ENCODE measurements at places on chromosomes 13 and 19.

GRCh38 chr19:12797141-12797587 is 4.4 kb downstream of the PRDX2 start:
- DNase-seq, result no peak

- DNase-seq, result no peak
Observed at GRCh38 chr13:114157869-114158495, 21.1 kb upstream of the CFAP97D2 start.

DNA sequence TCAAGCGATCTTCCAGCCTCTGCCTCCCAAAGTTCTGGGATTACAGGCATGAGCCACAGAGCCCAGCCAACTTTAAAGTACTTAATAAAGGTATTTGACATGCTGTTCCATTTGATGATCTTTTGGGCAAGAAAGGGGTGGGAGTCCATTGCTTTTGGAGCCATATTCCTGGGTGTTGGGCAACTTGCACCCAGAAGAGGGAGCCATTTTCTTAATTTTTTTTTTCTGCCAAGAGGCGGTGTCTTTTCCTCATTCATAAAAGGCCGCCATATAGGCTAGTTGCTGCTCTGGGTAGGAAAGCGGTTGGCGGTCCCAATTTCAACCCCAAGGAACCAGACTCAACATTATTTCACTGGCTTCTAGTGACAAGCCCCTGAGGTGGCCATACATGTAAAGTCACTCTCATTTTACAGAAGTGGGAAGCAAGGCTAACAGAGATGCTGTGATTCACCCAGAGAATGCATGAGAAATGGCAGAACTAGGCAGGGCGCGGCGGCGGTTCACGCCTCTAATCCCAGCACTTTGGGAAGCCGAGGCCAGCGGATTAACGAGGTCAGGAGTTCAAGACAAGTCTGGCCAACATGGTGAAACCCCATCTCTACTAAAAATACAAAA is 139.6 kb downstream of the CACNA1A start:
- DNase-seq, result peak; percentile 14

- no peak for DNase-seq
Observed at GRCh38 chr13:40408602-40409001, 257.8 kb downstream of the FOXO1 start.

DNA sequence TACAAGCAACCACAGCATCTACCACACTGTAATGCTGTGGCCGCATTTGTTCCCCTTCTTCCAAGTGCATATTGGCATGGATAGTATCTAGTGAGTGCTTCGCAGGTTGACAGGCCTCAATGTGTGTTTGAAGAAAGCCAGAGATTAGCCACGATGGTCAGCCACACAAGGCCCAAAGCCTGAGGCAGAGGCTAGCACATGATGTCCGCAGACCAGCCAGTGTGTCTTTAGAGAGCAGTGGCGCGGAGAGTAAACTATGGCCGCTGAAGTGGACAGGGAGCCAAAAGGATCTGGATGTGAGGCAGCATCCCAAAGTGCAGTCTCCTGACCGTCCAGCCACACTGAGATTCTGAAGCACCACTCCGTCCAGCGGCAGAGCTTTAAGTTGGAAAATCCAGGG is 36.0 kb downstream of the BRD4 start:
- DNase-seq, result no peak

- peak; percentile 64 for DNase-seq
Observed at GRCh38 chr19:342801-343421, 1.7 kb downstream of the MIER2 start.

DNA sequence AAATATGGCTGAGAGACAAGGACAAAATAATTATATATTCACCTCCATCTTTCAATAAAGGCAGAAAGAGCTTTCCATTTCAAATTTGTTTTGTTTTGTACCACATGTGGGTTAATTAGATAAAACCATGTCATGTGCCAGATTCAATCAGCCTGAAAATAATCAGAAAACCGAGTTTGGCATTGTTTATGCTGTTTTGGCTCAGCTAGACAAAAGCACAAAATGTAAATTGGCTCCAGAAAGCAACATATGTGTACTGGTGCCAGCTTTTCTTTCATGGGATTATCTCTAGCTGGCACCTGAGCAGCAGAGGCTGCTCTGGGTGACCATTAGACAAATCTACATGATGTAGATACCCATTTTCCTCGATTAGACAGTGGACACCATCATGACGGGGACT is 9.2 kb upstream of the DNAJC15 start:
- DNase-seq, result no peak

DNA sequence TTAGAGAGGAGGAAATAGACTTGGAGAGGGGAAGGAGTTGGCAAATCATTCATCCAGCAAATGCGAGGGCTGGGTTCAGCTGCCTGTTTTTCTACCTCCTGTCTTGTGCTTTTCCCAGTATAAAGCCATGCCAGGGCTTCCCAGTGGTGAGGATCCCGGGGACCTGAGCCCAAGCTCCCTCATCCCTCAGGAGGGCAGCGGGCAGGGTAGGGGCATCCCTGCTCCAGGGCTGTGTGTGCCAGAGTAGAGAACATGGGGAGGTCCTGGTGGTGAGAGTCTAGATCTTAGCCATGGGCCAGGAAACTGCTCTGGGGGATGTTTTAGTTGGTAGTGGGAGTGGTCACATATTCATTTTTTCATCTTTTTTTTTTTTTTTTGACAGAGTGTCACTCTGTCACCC is 43.6 kb downstream of the GPR12 start:
- no peak for DNase-seq

DNA sequence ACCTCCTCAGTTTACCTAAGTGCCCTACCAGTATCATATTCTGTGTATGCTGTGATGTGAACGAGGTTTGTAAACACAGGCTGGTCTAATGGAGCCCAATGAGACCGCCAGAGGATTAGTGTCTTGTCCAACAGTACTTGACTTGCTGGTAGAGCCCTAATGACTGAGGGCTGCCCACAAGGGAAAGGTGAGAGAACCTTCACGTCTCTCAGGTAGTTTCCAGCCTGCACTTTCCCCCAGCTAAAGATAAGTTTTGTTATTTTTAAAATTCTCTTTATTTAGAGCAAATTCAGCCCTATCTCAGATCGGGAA is 498 bp upstream of the RBM26 start:
- DNase-seq, result peak; percentile 79

DNA sequence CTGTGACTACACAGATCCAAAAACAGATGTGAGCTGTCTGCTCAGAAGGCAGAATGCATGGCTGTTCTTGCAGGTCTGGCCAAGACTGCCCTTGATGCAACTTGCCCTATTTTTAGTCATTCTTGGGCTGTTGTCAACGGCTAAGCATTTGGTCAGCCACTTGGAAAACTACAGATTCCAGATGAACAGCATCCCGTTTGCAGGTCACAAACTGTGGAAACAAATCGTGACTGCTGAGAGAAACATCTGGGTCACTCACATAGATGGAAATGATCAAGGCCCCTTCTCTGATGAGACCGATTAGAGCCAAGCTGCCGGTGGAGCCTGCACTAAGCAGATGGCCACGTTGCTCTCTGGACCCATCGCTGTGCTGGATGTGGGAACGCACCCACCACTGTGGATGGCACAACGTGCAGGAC is 15.4 kb upstream of the METTL21C start:
- DNase-seq, result no peak

GRCh38 chr13:43408274-43408673 is 378.5 kb downstream of the ENOX1 start:
- no peak for DNase-seq

DNA sequence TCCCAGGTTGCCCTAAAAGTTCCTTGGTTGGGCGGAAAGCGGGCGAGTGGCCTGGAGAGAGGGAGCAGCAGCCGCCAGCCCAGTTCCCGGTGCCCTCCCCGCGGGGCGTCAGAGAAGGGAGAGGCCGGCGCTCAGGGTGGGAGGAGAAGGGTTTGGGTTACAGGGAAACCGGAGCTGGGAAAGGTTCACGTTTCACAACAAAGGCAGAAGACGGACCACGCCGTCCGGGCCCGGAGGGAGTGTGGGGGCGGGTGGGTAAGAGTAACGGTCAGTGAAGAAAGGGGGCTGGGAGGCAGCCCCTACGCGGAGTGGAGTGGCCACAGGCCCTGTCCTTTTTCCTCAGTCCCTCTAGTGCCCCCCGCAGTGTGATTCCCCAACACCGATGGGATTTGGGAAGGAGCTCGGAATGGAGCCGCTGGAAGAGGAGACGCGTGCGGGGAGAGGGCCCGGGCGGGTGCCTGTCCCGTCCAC is 1.6 kb downstream of the SIX5 start:
- no peak for DNase-seq

- DNase-seq, result no peak
Observed at GRCh38 chr19:48365602-48366001, 1.4 kb downstream of the SYNGR4 start.

DNA sequence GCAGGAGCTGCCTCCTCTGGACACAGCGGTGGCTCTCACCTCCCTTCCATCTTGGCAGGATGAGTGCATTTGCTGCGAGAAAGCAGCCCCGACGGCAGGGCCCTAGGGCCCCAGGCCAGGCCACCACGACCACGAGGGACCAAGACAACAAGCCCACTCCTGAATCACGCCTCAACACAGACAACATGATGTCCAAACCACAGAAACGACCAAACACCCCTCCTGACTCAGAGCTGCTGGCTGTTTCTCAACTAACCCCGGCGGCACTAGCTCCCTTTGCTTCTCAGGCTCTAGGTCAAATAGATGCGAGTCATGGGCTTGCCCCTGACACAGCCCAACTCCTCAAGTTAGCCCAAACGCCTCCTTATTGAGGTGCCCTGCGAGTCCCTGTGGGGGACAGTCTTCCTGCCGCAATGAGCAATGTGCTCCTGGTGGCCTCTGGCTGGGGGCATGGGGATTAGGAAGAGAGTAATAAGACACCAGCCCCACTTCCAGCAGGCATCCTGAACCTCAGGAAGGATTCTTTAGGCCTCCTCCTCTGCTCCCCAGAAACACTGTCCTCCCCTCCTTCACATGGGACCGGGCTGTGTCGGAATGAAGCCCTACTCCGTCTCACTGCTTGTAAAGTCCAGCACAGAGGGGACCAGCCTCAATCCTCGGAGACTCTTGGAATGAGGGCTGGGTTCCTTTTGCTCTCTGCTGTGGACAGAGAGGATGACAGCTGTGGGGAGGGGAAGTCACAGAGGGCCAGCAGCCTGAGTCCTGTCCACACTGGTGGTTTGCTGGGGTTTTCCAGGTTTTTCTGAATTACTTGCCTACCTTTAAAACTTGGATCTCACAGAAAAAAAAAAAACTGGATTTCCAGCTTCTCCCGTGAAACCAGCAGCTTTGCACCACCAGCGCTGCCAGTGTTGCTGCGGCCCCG is 6.9 kb upstream of the ATF5 start:
- no peak for DNase-seq

DNA sequence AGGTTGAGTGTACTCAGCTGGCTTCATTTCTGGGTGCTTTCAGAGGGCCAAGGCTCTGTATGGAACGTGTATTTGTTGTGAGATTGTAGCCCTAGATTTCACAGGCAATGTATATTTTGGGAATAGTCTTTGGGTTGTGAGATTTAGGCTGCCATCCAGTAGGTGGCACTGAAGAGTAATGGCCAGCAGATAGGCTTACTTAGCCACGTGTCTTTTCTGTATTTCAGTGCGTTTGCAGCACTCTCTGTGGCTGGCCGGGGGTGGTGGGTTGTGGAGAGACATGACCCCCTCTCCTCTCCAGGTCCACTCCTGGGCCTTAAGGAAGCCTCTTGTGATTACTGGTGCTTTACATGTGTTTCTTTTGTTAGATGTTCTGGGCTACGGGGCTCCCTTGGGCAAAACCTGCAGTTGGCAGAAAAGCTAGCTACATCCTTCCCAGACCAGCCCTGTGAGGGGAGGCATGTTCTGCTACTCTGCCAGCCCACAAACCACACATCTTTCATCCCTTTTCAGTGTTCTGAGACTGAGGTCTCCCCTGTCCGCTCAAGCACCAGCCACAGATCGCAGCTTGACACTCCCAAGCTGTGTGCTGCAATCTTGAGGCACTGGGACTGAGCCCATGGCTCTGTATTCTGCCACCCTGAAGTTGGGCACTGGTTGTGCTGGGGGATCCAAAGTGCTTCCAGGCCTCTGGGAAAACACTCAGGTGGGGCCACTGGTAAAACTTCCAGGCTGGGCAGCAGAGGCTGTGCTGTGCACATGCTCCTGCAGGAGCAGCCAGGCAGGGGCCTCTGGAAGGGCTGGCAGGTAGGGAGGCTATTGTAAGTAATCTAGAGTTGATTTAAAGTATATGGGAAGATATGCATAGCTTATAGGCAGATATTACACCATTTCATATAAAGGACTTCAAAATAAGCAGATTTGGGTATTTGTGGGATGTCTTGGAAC is 1096.8 kb upstream of the PCDH20 start:
- peak; percentile 68 for DNase-seq

DNA sequence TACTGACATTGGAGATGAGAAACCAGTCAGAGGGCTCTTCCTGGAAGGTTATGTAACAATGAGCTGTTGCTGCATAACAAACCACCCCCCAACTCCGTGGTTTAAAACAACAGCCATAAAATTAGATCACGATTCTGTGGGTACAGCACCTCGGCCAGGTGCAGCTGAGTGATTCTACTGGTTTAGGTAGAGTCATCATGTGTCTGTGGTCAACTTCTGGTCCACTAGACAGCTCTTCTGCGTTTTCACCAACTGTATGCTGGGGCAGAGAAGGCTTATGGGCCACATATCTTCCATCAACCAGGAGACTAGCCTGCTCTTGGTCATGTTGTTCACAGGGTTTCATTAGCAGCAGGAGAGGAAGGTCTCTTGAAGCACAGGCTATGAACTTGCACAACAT is 585.5 kb downstream of the KCTD12 start:
- DNase-seq, result no peak

DNA sequence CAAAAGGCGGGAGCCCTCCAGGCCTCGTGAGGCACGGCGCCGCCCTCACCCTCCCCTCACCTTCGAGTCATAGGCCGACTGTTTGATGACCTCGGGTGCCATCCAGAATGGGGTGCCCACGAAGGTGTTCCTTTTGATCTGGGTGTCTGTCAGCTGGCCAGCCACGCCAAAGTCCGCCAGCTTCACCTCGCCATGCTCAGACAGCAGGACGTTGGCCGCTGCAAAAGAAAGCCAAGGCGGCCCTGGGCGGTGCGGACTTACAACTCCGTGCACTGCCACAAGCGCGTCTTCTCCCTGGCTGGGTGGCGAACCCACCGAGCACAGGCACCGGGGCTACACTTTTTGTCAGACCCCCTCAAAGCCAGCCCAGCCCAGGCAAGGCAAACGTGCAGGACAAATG is 102.1 kb downstream of the STK24 start:
- no peak for DNase-seq

DNA sequence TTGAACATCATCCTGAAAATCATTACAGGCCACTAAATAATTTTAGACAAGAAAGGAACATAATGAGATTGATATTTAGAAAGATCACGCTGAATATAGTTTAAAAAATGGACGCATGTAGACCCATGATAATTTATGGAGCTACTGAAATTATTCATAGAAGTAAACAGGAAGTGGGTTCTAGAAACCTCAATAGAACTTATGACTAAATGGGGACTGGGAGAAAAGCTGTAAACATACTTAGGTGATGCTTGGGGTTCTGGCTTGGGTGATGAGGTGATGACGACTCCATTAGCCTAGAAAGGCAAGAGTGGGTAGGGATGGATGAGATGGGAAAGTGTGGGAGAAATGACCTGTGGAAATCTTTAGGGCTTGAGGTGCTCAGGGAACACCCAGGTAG is 484.0 kb downstream of the MYO16 start:
- DNase-seq, result no peak

- DNase-seq, result no peak
Observed at GRCh38 chr19:17679526-17680229, 8.5 kb downstream of the UNC13A start.

- DNase-seq, result no peak
Observed at GRCh38 chr13:23541221-23541824, 28.9 kb upstream of the TNFRSF19 start.
